Activated CD4-positive, CD25-positive, alpha-beta regulatory T cell treated with anti-CD3 and anti-CD28 coated beads, Interleukin-2, amount 50 U/mL, for 24 hours (primary cell): ENCODE measurements at places on chromosomes 12 and 14.

- ATAC-seq: no peak
These were observed 185.8 kb upstream of the SOX5 start for GRCh38 chr12:24135158-24135850.

DNA sequence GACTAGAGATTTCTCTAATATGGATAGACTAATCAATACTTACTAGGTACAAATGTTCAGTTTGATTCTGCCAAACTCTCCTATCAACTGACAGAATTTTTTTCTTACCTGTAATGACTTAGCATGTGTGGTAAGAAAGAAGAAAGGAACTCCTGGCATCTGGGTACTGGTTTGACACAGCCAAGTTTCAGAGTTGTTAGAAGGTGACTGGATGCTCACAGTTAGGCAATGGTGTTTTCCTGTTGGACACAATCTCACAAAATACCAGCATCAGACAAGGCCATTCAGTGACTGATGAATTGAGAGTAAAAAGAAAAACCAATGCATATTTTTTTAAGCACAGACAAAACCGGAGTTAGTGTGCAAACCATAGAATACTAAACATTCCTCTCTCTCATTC is 4.2 kb downstream of the MUCL1 start:
- no peak for ATAC-seq

DNA sequence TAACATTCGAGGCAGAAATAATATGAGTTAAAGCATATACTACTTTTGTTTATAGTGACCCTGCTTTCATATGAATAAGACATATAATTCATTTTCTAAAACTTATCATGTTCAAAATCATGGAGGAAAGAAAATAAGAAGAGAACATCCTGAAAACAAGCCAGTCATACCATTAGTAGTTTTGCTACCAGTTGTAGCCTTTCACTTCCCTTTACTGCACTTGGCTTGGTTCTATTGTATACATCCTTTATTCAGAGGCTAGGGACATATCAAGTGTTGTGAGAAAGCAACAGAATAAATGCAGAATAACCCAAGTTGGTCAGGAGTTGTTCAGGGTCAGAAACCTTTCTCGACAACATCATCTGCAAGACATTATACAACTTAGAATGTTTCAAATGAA is 598.7 kb downstream of the SOX5 start:
- no peak for ATAC-seq

DNA sequence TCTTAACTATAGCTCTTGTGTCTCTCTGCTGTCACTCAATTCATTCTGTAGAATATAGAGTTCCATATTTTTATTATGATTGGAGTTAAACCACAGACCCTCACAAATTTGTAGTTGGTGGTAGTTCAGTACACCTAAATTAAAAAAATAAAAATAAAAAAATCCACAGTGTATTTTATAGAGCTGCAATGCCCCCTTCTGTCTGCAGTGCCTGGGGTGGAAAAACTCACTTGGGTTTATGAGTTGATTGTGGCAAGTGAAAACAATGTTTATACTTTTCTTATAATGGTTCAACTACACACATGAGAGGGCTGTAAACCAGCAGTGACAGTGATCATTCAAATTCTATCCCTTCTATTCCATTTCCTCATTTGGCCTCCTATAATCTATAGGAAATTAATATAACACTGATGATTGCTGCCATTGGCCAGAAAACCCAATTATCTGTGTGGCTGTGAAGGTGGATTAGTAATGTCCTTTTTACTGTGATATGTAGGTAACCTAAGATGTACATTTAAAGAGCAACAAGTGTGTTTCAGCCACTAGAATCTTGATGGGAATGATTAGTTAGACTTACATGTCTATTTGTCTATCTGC is 166.9 kb upstream of the LRIG3 start:
- no peak for ATAC-seq

GRCh38 chr12:26198742-26199141 is 3.4 kb downstream of the SSPN start:
- no peak for ATAC-seq

- no peak for ATAC-seq
These were observed 73.9 kb downstream of the PPP1R36 start for GRCh38 chr14:64623554-64624165.

DNA sequence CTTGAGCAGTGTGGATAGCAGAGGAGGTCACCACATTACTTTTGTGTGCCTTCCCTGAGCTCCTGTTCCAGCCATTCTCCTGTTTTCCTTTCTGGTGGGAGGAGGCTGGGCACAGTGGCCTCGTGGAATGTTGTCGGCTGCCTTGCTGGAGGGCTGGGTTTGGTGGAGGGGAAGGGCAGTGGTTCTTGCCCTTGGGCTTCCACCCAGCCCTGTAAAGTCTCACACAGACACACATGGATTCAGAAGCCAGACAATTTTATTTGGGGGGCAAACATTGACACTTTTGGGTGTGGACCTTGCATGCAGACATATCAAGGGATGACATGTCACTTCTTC is 866 bp downstream of the NPFF start:
- ATAC-seq: no peak

GRCh38 chr12:60278209-60278608 is 682.4 kb downstream of the SLC16A7 start:
- no peak for ATAC-seq

DNA sequence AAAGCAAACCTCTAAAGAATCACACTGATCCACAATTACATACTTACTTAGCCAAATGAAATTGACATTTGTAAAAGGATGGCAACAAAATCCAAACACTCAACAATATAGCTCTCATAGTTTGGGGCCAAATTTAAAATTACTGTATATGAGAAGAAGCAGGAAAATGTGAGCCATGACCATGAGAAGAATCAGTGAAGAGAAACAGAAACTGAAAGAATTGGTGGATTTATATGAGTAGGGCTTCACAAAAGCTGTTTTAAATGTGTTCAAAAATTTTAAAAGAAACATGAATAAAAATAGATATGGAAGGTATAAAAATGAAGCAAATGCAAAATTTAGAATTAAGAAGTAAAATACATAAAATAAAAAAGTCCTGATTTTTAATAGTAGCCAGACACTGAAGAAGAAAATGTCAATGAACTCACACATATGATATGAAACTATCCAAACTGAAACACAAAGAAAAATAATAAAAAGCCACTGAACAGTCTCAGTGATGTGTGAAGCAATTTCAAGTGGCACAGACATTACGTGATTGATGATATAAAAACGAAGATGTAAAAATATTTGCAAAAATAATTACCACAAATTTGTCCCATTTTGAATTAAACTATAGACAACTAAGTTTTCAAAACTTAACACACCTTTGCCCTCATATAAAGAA is 87.9 kb upstream of the MDGA2 start:
- no peak for ATAC-seq

DNA sequence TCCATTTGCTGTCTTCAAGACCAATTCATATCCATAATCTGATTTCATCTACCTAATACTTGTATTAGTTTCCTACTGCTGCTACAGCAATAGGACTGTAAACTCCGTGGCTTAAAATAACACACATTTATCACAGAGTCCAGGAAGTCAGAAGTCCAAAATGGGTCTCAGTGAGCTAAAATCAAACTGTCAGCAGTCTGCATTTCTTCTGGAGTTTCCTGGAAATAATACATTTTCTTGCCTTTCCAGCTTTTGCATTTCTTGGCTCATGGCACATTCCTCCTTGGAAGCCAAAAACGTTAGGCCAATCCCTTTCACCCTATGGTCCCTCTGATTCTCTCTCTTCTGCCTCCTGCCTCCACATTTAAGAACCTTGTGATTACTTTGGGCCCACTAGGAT is 239.8 kb downstream of the PRKD1 start:
- no peak for ATAC-seq

DNA sequence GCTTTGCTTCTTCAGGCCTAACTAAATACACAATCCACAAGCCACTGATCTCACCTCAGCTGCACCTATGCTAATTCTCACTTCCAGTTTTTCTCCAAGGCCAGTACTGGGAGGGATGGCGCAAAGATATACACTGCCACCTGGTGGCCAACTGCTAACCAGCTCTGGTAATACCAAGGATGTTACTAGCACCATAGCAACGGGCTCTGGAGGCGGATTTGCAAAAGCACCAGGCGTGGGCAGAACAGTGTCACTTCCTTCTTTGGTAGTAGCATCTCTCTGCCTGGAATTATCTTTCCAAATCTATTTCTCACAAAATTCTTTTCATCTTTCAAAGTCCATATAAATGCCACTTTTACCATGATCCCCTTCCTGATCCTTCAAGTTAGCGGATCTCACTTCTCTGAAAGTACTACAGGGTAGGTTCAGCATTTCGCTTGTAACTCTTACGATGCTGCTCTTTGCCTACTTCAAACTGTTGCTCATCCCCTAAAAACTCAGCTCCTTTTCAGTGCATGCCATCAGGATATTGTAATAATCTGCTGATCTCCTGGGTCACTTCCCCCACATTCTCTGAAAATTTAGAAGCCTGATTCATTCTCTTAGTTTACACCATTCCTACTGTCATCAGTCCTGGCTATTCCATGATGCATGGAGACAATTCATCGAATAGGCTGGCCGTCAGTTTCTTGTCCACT is 37.1 kb upstream of the FOXJ2 start:
- peak; percentile 97 for ATAC-seq

DNA sequence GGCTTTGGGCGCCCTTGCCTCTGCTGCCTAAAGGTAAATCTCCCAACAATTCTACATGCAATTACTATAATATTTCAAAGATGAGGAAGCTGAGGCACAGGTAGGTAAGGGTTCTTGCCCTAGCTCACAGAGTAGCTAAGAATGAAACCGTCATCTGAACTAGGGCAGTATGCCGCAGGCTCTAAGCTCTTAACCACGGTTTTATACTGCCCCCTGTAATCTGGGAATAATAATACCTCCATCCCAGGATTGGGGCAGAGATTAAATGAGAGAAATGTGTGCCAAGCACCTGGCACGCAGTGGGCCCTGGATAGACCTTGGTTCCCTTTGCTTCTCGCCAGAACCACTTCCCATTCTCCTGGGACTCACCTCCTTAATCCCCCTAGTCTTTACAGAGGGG is 1.5 kb upstream of the HRK start:
- no peak for ATAC-seq

- ATAC-seq: no peak
These were observed 306.7 kb downstream of the EMP1 start for GRCh38 chr12:13503094-13503835.

- ATAC-seq: peak; percentile 50
These were observed 13.4 kb upstream of the PCNX1 start for GRCh38 chr14:70893858-70894291.

DNA sequence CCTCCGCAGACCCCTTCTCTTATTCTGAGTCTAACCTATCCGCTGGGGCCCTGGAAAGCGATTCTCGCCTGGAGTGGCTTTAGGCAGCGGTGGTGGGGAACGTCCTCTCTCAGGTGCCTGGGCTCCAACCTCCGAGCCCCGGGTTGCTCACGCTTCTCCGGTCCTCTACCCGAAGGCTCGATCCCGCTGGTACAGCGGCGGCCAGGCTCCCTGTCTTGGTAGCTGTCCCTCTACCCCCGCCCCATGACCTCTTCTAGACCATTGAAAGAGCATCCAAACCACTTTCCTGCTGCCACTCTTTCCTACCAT is 505 bp upstream of the HEBP1 start:
- peak; percentile 44 for ATAC-seq

DNA sequence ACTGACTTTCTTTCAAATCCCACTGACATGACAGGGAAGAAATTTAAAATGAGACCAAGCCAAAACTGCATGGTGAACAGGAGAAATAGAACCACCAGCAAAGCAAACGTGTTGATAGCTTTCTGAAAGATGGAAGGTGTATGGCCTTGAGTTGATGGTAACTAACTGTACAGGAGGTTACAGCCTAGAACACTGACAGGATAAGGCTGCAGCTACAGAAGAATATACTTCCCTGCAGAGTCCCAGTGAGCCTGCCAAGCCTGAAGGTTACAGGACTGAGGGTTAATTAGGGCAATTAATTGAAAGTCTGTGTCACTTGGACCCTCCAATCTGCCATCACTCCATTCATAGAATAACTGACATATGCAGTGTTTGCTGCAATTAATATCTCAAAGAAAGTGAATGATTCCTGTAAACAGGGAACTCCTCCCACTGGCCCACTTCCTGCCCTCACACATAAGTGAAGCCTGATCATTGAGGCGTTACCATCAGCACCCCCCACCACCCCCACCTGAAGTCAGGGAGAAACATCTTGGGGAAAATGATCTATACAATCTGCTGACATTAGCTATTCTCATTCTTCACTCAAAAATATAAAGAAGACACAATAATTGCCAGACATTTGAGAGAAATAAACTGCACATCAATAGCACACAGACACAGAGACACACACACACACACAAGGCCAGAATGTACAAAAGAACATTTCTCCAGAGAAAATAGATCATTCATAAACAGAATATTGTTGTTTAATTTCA is 73.4 kb downstream of the GTF2A1 start:
- no peak for ATAC-seq
